Suppressor macrophage treated with lipopolysaccharide for 4 hours (primary cell): ENCODE measurements at places on chromosomes 7 and 10.

GRCh38 chr7:71868797-71869196 lies 543.3 kb downstream of the CALN1 start:
- DNase-seq: peak; percentile 65

- no peak for DNase-seq
Measured at GRCh38 chr10:22667093-22667480, 47.3 kb downstream of the PIP4K2A start.

GRCh38 chr7:96720843-96721242 lies 11.2 kb upstream of the SEM1 start:
- DNase-seq: no peak

DNA sequence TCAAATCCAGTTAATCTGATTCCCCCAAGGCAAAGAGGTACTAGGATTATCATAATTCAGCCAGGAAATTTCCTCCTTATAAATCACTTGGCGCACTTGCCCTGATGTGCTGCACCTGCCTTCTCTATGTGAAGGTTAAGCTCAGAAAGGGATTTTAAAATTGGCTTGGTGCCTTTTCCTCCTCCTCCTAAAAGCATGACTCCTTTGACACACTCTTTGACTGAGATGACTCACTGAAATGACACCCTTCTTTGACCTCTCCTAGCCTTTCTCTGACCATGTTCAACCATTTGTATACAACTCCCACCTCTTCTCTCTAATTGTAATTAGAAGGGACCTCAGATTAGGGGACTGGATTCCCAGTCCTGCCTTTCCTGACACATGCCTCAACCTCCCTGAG lies 46.5 kb downstream of the ABLIM1 start:
- no peak for DNase-seq

DNA sequence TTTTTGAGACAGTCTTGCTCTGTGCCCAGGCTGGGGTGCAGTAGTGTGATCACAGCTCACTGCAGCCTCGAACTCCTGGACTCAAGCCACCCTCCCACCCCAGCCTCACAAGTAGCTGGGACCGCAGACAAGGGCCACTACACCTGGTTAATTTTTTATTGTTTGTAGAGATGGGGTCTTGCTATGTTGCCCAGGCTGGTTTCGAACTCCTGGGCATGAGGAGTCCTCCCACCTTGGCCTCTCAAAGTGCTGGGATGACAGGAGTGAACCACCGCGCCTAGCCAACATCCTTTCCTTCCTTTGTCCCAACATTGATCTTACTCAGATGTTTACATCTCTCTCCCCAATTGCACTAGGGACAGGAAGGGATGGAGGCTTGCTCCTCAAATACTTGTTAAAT lies 3.3 kb downstream of the GTF2IRD1 start:
- no peak for DNase-seq

DNA sequence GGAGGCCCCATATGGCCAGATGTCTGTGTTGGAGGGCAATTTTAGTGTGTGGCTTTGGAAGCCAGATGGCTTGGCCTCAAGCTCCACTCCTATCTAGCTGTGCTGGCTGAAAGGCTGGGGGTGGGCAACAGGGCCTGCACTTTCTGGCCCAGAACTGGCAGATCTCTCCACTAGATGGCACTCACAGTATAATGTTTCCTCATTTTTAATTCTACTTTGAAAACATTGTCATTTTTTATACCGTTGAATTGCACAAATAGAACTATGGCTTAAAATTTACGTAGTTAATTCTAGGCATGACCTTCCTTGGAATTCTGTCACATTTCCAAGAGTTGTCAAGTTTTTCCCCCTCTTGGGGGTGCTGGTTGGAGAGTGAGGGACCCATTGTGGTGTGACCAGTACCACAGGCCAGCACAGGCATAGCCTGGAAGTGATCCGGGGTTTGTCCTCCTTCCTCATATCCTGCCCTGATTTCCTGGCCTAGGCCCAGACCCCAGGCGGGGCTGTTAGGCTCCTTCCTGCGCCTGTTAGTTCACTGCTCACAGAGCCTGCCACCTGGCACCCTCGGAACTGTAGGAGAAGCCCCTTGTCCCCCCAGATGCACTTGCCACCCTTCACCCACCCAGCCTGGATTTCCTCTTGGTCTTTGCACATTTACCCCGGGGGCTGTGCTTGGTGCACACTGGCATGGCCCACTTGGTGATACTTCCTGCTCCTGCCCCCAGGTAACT lies 52.8 kb downstream of the ARHGAP22 start:
- DNase-seq: peak; percentile 72

DNA sequence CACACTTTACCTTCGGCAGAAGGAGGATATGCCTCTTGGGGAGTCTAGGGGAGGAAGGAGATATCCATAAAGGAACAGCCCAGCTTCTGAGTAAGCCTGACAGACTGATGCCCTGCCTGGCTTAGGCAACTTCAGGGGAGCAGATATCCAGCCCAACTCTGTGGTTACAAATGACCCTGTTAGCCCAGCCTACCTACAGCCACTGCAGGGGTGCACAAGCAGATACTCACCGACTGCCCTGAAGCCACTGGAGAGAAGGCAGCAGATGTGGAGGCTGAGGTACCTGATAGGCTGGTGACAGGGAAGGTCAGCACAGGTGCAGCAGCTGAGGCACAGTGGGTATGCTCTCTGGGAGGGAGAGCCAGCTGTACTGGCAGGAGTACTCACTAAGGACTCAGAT lies 770.2 kb downstream of the GRID1 start:
- DNase-seq: no peak

DNA sequence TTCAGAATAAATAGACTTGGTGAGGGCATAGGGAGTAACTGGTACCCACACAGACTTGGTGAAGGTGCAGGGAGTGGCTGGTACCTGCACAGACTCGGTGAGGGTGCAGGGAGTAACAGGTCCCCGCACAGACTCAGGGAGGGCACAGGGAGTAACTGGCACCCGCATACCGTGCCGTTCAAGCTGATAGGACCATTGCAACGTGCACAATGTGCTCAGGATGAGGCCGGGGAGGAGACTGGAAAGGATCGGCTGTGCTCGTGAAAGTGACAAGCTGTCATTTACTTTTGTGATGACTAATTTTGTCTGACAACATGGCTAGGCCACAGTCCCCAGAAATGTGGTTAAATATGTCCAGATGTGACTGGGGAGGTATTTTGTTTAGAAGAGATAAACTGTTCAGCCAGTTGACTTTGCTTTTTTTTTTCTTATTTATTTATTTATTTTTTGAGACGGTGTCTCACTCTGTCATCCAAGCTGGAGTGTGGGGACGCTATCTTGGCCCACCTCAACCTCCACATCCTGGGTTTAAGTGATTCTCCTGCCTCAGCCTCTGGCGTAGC lies 76.2 kb upstream of the NMT2 start:
- DNase-seq: no peak

- DNase-seq: peak; percentile 56
Measured at GRCh38 chr10:124743191-124744101, 732 bp downstream of the FAM53B start.

GRCh38 chr10:75403144-75403938 lies 1.8 kb upstream of the ZNF503 start:
- no peak for DNase-seq

GRCh38 chr7:5491251-5492019 lies 67.8 kb upstream of the TNRC18 start:
- DNase-seq: no peak

GRCh38 chr7:70703785-70704184 lies 428.2 kb upstream of the GALNT17 start:
- DNase-seq: no peak

- DNase-seq: peak; percentile 22
Measured at GRCh38 chr7:128129224-128129864, 98.1 kb upstream of the LRRC4 start.

DNA sequence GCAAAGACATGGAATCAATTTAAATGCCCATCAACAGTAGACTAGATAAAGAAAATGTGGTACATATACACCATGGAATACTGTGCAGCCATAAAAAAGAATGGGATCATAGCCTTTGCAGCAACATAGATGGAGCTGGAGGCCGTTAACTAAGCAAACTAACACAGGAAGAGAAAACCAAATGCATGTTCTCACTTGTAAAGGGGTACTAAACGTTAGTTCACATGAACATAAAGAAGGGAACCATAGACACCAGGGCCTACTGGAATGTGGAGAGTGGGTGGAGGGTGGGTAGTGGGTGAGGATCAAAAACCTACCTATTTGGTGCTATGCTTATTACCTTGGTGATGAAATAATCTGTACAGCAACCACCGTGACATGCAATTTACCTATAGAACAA lies 78.4 kb upstream of the GSDME start:
- no peak for DNase-seq

DNA sequence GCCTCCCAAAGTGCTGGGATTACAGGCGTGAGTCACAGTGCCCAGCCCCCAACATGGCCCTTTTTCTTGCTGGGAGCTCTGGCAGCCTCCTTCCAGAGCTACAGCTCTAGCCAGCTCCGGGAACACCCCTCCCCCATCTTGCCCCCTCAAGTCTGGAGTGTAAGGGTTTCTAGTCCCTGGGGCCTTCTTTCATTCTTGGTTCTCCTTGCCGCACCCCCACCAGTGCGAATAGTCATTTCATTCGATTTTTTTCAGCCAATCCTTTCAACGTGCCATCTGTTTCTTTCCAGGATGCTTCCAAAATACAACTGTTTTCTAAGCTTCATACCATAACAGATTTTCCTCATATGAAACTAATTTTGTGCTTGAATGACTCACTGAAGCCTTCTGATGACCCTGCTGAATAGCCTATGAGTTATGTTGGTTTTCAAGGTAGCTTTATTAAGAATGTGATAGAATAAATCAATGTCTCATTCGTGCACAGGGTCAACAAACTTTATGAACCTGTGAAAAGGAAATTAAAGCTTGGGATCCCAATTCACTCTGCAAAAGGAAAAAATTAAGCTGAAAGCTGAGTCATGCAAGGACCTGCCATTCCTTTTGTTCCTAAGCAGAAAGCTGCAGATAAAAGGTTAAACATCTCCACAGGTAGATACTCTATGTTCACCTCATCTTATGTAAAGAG lies 38.6 kb downstream of the CDC14C start:
- no peak for DNase-seq

- no peak for DNase-seq
Measured at GRCh38 chr7:110568932-110569331, 522.0 kb upstream of the LRRN3 start.

- no peak for DNase-seq
Measured at GRCh38 chr10:23975431-23975830, 233.5 kb upstream of the KIAA1217 start.

DNA sequence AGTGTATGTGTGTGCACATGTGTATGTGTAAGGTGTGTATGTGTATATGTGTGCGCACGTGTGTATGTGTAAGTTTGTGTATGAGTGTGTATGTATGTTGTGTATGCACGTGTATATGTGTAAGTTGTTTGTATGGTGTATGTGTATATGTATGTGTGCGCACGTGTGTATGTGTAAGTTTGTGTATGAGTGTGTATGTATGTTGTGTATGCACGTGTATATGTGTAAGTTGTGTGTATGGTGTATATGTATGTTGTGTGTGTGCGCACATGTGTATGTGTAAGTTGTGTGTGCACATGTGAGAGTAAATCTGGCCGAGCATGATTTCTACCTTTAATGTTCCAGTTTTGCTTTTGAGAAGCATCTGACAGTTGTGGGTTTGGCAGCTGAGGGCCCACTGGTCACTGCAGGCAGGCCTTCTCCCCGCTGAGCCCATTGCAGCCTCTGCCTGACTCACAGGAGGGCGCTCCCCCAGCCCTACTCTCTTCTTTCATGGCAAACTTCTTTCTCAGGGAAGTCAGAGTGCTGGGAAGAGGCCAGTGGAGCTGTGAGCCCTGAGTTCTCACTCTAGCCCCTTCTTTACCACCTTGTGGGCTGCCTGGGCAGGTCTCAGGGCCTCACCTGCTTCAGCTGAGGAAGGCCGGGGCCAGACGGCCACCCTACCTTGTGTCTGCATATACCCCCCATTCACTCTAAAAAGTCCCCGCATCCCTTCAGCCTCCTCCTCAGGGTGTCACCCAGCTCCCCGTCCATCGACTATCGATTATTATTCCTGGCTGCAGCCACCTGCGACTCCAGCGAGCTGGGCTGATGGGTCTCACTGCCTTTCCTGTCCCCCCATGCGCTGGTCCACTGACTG lies 11.2 kb downstream of the WDR86 start:
- DNase-seq: no peak

GRCh38 chr7:15916681-15917380 lies 230.3 kb upstream of the MEOX2 start:
- no peak for DNase-seq

- DNase-seq: no peak
Measured at GRCh38 chr7:135731-136645, 56.4 kb upstream of the FAM20C start.

DNA sequence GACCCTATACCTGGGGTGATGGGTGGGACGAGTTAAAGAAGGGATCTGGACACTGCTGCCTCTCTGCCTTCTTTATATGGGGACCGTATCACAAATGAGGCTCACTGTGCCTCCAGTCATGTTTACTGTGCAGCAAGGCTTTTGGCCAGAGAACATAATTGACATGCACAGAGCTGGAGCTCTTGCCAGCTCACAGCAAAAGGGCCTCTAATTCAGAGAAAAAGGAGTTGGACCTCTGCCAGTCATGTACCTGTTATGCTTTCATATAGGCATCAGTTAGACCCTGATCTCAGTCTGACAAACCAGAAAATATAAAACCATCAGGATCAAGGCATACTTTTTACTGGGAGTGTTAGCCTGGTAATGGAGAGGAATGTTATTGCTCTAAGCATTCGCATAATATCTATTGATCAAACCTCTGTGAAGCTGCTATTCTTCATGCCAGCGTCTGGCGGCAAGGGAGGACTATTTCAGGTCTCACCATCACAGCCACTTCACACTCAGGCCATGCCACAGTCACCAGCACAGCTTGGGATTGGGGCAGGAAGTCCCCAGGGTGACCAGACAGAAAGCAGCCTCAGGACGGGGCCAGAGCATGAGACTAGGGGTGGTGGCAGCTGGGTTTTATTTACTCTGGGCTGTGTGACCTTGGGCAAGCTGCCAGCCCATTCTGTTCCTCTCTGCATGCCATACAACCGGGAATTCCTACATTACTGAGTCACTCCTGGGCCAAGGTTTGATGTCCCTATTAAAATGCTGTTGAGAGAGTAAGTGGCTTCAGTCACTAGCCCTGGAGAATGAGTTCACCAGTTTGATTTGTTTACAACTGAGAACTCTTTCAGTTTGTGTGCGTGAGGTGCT lies 90.1 kb downstream of the NPSR1 start:
- no peak for DNase-seq

DNA sequence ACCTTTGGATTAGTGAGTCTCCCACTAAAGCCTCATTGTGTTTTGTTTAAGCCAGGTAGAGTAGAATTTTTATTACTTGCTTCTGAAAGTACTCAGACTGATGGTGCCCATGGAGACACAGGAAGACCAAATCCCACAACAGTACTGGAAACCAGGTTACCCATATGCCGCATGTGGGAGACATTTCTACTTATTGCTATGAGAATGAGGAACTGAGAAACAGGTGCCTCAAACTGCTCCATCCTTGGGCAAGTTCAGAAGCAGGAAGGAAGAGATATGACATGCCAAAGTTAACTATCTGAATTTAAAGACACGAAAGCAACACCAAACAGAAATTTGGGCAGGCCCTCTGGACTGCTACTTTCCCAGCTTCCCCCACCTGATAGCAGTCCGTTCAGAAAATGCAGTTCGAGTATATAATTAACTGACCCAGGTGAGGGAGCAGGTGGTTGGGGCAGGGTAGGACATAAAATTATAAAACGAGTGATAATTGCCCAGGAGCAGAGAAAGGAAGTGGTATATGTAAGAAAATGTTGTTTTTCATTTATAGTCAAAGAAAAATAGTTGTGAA lies 382.3 kb upstream of the MTPN start:
- no peak for DNase-seq

- DNase-seq: no peak
Measured at GRCh38 chr7:155428171-155428834, 29.6 kb upstream of the EN2 start.

- no peak for DNase-seq
Measured at GRCh38 chr10:97778452-97779302, 6.9 kb upstream of the SFRP5 start.

GRCh38 chr7:63012633-63013183 lies 985.9 kb upstream of the ZNF722 start:
- no peak for DNase-seq
